ENCODE measurements at places on chromosomes 7 and 10. TPM values are rescaled to one million over a fixed set of nuclear protein-coding genes. Genes with fewer than 3 reads are reported as not detected.

ZRANB1 gene
- total RNA-seq: 20.8 TPM

SCIN gene
- not detected for total RNA-seq

CCDC146 gene
- total RNA-seq: 0.79 TPM

DNA sequence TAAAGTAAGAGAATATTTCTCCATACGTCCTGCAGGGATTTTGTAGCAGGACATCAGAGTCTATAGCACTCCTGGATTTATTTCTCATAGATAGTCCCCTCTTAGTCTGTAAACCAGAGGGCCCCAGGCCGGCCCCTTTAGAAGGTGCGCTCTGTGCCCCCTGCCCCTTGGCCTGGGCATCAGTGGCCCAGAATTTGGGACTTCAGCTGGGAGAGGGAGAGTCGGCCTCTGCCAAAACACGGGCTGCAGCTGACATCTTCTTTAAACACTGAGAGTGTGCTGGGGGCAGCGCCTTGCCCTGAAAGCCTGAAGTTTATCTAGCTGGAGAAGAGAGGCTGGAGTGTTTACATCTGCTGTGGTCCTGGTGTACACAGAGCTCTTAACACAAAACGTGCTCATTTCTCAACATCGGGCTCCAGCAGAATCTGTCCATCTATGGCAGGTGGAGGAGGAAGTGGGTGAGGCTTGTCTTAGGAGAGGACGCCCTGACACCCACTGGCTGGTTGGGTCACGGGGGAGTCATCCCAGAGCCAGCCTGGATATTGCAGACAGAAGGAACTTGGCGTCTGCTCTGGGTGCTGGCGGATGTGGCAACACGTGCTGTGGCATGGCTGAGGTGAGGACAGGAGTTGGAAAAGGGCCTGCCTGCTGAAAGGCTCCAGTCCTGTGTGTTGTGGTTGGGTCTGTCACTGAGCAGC, 5.0 kb upstream of the TACR2 start:
- DNase-seq: no peak

DNA sequence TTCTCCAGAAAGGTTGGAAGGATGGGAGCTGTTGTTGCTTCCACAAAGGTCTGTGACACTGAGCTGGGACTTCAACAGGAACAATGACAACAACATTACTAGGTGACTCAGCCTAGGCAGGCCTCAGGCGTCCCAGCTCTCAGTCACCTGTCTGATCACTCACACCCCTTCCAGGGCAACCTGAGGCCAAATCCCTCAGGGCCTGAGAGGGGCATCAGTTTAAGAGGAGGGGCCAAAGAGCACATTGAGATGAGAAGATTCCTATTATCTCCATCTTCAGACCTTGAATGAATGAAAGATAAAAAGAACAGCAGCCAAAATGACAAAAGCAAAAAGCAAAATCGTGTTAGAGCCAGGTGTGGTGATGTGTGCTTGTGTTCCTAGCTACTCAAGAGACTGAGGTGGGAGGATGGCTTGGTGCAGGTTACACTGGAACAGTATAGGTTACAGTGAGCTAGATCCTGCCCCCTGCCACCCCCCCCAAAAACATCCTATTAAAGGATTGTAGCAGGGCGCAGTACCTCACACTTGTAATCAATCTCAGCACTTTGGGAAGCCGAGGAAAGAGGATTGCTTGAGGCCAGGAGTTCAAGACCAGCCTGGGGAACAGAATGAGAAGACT, at the start of gene ATG9B:
Gene ATG9B (minus strand): TSS at position 60 of the 622 bp plus-strand sequence. CDS start 71 bp downstream, outside the sequence.
- DNase-seq: no peak

DNA sequence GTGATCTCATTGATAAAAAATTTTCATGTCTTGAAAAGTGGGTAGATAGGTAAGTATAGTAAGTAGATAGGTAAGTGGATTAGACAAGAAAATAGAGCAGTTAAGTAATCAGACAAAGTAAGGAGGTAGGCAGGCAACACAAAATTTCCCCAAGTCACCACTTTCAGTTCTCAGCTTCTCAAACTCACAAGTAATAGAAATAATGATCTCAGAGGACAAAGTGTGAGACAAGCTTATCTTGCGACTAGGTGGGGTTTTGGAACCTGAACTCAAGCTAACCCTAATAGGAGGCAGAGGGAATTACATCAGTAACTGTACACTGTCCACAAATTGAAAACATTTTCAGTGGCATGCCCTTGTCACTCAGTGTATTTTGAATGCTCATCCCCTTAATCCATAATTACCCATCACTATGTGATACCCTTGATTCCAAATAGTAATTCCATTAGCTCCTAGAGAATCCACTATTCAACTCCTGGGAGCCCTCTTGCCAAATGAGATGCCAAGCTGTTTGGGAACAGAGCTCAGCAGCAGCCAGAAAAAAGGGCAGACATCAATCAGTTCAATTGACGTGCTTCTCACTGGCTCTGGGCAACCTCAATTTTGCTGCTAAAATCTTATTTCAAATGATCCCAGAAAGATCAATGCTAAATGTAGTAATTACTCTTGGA, 703.2 kb downstream of the XPNPEP1 start:
- no peak for DNase-seq

DNA sequence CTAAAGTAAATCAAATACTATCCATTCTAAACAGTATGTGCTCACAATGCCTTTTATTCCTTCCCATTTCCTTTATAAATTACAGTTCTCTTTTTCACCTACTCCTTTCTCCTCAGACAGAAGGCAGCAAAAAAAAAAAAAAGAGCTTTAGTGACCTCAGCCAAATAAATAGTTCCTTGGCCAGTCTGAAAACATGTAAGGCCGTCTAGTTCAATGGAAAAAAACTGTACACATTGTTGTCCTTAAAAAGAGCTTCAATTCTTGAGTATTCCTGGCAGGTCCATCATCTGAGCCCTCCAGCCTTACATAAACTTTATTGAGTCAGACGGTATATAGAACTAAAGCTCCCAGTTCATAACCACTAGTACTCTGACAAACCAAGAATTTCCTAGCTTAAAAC, 185.4 kb downstream of the CACNA2D1 start:
- DNase-seq: no peak

- DNase-seq: peak; percentile 29
These were observed 38.4 kb upstream of the PLXNA4 start for GRCh38 chr7:132614428-132615318.

CALN1 gene
- total RNA-seq: under 0.01 TPM

MUC3A gene
- total RNA-seq: not detected

DNA sequence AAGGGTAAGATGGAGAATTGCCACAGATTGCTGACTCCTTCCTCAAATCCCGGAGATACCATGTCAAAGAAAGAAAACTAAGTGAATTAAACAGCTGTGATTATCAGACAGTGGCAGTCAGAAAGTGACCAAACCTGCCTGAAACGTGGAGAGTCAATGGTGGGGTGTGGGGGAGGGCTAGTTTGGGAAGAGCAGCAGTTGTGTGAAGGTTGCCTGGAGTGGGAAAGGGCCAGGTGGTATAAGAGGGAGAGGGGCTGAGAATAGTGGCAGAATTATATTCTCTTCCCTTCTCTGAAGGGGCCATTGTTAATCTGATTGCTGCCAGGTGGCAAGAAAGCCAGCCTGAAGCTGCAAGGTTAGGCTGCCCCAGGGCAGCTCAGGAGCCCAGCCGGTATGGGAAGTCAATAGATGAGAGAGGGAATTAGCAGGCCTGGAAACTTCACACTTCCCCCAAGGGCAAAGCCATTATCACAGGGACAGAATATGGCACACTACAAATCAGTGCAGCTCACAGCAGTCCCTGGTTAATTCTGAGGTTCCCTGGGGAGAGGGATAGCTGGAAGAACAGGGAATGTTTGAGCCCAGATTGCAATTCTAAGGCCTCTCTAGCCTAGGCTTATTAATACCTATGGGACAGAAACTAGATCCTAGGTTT, 83.9 kb upstream of the ITGB1 start:
- no peak for DNase-seq

- no peak for DNase-seq
These were observed 85.7 kb downstream of the MMRN2 start for GRCh38 chr10:86871563-86872183.

HPSE2 gene
- total RNA-seq: not detected

SDK1 gene
- 0.79 TPM for total RNA-seq

DNA sequence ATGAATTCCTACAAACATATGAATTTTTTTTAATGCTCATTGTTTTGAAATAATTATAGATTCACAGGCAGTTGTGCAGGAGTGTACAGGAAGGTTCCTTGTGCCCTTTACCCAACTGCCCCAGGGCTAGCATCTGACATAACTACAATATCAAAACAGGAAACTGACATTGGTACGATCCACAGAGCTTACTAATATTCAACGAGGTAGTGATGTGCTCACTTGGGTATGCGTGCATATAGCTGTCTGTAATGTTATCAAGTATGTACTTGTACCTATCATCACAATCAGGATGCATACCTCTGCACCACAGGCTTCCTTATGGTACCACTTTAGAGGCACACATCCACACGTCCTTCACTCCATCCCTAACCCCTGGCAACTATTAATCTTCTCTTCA, 68.3 kb downstream of the BMS1 start:
- no peak for DNase-seq

DNA sequence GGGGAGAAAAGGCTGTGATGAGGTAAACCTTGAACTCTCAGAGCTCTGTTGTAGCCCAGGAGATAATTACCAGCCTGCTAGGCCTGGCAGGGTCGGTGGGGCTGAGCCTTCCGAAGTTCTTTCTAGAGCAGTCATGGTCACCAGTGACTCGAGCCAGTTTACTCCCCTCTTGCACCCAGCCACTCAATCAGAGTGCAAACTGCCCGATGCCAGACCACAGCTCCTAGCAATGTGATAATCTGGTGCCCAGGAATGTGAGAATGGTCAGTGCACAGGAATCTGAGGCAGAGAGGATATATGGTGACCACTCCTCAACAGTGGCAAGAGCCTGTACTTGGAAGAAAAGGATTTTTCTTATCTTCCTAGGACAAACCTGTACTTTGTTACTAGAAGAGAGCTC, 46.4 kb upstream of the KMT2E start:
- DNase-seq: no peak

CFAP70 gene
- under 0.01 TPM for total RNA-seq

MYO1G gene
- under 0.01 TPM for total RNA-seq

GRCh38 chr7:22435105-22435504, 64.9 kb downstream of the STEAP1B start:
- DNase-seq: no peak

ZPBP gene
- not detected for total RNA-seq

RBM20 gene
- 2.0 TPM for total RNA-seq

GRCh38 chr10:71622154-71622526, 97.4 kb downstream of the C10orf105 start:
- DNase-seq: no peak

PLPP4 gene
- total RNA-seq: 0.20 TPM

CYP51A1 gene
- total RNA-seq: 141 TPM

DNA sequence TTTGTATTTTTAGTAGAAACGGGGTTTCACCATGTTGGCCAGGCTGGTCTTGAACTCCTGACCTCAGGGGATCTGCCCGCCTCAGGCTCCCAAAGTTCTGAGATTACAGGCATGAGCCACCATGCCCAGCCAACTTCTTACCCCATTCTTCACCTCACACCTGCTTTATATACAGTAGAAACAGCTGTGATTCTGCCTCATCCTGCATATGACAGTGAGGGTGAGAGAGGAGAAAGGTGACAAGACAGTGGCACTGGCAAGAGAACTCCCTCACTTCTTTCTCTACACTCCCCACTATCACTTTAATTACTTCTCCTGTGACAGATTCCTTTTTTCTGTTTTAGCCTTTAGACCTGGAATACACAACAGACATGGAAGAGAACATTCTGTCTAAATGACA, 61.8 kb upstream of the CAPZA2 start:
- DNase-seq: no peak

- DNase-seq: peak; percentile 61
These were observed 26.7 kb downstream of the ERCC6 start for GRCh38 chr10:49512121-49512809.

LRRD1 gene
- under 0.01 TPM for total RNA-seq

GRCh38 chr7:88276605-88277153, 30.0 kb downstream of the STEAP4 start:
- DNase-seq: no peak

GRCh38 chr7:90728568-90728967, 132.4 kb downstream of the CDK14 start:
- no peak for DNase-seq

DNA sequence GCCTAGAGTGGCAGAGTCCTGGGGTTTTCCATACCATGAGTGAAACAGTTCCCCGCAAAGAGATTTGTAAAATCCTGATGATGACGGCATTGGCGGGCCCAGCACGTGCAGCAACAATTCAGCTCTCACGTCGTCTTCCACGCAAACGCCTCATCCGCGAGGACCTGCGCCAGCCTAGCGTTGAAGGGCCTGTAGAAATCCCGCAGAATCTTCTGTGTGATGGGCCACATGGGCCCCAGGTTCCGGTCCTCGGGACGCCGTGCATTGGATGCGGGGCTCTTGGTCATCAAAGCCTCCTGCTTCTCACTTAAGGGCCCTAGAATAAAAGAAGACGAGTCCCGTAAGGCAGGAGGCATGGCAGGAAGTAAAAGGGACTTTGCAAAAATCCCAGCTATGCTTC, 83.4 kb downstream of the CHST15 start:
- no peak for DNase-seq

DNA sequence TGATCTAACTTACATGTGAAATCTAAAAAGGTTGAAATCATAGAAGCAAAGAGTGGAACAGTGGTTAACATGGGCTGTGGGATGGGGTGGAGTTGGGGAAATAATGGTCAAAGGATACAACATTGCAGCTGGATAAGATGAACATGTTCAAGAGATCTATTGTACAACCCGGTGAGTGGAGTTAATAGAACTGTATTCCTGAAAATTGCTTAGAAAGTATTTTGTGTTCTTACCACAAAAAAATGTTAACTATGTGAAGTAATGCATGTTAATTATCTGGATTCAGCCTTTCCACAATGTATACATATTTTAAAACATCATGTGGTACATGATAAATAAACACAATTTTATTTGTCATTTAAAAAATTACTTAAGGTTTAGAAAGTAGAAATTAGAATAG, 271.0 kb upstream of the LRRTM3 start:
- no peak for DNase-seq

GRCh38 chr10:91992031-91992430, 68.5 kb downstream of the BTAF1 start:
- peak; percentile 5 for DNase-seq

- DNase-seq: no peak
These were observed 51.7 kb upstream of the CYTH3 start for GRCh38 chr7:6323967-6324701.

- DNase-seq: no peak
These were observed 53.8 kb downstream of the APBB1IP start for GRCh38 chr10:26491934-26492333.

PNLIP gene
- total RNA-seq: not detected

PRKAR2B gene
- 17.3 TPM for total RNA-seq

HGF gene
- 0.20 TPM for total RNA-seq

SPACDR gene
- 0.40 TPM for total RNA-seq

Measured in lung microvascular endothelial cell (primary cell).